ENCODE measurements at places on chromosomes 6 and 20.
A peak's percentile ranks its signal among the peaks of the same experiment; 100 is the strongest.

- DNase-seq = no peak
Observed at GRCh38 chr6:72672906-72673305, 51.0 kb downstream of the KCNQ5 start.

DNA sequence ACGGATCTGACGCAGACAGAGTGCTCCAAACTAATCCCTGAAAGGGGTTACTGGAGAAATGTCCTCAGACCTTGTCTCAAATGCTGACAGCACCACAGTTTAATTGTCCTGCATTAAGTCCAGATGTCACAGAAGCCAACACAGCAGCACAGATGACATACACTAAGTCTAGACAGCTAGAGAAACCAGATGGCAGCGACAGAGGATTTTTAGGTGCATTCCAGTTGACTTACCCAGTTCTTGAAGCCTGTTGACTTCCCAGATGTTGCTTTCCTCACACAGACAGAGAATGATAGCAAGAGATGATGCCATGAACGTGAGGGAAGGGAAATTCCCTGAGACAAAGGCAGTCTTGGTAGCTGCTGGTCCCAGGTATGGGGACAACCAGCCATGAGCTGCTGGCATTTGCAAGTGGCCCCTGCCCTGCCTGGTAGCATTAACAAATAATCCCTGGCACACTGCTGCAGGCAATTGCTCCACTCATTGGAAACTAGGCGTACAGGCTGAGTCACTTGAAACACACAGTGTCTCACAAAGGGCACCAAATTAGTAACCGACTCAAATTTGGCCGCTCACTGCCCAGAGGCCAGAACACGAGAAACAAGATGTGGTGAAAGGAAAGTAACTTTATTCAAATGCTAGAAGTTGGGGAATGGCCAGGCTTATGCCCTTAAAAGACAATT is 52.2 kb downstream of the ADGB start:
- DNase-seq = no peak

- DNase-seq = no peak
Observed at GRCh38 chr20:48002517-48002970, 217.3 kb upstream of the SULF2 start.

DNA sequence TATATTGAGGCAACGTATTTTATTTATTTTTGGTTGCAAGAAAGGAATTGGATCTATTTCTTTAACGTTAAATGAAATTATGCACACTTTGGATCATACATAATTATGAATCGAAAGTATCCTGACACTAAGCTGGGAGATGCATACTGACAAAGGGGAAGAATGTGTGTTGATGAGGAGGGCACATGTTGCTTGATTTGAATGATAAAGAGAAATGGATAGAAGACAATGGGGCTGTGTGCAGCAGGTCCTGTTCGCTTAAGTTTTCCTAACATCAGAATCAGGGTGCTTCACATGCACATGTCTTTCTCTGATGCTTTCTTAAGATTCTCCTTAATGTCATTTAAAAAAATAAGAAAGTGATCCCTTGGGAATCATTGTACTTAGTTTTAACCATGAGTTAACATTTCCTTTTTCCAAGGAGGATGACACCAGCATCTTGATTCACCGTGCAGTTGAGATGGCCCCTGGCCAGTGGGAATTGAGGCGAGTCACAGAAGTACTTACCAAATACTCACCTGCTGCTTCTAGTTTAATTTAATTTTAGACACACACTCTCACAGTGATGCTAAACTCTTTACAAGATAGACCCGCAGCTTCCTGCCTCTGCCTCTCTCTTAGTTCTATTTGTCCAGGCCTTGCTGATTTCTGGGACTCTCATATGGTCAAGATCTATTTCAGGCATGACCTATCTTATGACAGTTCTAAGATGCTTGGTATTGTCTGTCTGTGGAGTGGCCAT is 116.5 kb downstream of the CLIC5 start:
- DNase-seq = no peak

DNA sequence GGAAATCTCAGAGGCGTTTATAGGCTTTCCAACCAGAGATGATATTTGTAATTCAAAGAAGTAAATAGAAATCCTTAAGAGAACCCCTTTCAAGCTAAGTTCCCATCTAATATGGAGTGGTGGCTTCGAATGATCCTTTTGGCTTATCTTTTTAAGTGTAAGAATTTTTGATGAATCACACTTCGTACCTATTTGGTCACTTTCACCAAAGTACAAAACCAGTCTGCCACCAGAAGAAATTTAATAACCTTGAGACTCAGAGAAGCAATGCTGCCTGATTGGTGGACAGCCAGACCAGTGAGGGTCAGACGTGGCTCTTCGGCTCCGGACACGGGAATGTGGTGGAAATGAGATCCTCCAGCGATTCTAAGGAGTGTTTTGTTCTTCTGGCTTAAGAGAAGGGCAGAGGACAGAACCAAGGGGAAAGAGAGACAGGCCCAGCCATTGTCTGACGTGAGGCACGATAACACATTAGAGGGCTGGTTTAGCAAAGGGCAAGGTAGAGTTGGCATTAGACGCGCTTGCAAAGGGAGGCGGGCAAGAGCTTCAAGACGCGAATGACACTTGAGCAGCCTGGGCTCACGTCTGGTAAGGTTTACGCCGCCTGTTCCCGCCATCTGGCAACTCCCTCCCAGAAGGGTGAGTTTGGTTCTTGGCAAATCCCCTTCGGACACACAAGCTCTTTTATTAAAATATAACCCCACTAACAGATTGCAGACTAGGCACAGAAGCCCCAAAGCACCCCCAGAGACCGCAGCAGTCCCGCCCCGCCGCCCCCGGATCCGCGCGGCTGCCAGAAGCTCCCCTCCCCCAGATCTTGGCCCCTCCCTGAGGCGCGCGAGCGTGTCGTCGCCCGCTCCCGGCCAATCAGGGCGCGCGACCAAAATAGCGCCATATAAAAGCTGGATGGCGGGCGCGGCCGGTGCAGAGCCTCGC is 50.0 kb upstream of the EZR start:
- peak; percentile 92 for DNase-seq

- no peak for DNase-seq
Observed at GRCh38 chr6:143034689-143035334, 25.9 kb upstream of the AIG1 start.

- no peak for DNase-seq
Observed at GRCh38 chr6:85674604-85675003, 31.9 kb upstream of the SYNCRIP start.

GRCh38 chr20:48932375-48932941 is 10.9 kb downstream of the ARFGEF2 start:
- DNase-seq = no peak

DNA sequence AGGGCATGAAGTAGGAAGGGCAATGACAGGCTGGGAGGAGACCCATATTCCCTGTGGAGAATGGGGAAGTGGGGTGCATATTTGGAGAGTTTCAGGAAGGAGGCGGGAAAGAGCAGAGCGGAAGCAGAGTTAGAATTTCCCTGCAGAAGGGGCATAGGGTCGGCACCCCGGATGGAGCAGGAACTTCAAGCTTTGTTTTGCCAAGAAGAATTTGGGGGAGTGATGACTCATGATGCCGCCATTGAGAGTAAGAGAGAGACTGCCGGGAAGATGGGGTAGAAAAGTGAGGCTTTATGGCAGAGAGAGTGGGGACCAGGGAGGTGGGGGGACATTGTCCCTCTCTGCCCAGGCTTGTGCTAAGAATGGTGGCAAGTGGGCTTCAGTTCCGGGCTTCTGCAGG is 50.3 kb upstream of the EPB41L1 start:
- DNase-seq = no peak

- DNase-seq = no peak
Observed at GRCh38 chr20:41133709-41134361, 3.5 kb upstream of the PLCG1 start.

DNA sequence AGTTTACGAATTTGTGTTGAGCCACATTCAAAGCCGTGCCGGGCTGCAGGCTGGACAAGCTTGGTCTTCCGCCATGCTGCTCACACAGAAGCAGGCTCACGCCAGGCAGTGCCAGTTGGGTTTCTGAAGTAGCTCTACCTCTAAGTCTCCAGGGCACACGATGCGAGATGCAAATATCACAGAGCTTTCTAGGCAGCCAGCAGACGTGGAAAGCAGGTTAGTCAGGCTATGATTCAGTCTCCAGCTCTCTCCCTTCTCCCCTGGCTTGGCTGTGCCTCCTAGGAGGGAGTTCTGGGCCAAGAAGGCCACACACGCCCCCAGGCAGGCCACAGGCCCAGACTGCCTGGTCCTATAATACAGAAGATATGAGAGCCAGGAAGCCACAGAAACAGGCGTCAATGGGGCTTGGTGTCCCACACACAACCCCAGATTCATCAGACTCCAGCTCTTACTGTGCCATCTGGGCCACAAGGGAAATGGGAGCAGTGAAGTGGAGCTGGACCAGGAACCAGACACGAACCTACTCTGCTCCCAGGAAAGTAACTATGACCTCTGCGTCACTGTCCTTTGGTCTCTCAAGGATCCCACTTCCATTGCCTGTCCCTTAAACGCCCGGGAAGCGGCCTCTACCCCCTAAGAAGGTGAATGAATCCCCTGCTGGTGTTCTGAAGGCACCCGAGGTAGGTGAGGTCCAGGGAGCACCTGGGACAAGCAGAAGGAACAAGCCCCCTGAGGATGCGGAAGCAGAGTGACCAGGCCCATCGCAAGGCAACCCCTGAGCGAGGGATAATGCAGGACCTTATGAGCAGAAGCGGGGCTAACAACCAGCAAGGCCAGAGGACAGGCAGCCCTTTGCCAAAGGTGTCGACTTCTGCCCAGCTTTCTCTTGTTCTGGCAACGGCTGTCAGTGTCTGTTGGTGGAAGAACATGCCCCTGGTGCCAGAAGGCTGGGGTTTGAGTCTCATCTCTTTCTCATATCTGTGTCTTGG is 61.2 kb downstream of the GFOD1 start:
- DNase-seq = no peak

- no peak for DNase-seq
Observed at GRCh38 chr20:39813190-39813829, 851.2 kb downstream of the DHX35 start.

- DNase-seq = no peak
Observed at GRCh38 chr6:21823371-21823770, 229.8 kb downstream of the SOX4 start.

DNA sequence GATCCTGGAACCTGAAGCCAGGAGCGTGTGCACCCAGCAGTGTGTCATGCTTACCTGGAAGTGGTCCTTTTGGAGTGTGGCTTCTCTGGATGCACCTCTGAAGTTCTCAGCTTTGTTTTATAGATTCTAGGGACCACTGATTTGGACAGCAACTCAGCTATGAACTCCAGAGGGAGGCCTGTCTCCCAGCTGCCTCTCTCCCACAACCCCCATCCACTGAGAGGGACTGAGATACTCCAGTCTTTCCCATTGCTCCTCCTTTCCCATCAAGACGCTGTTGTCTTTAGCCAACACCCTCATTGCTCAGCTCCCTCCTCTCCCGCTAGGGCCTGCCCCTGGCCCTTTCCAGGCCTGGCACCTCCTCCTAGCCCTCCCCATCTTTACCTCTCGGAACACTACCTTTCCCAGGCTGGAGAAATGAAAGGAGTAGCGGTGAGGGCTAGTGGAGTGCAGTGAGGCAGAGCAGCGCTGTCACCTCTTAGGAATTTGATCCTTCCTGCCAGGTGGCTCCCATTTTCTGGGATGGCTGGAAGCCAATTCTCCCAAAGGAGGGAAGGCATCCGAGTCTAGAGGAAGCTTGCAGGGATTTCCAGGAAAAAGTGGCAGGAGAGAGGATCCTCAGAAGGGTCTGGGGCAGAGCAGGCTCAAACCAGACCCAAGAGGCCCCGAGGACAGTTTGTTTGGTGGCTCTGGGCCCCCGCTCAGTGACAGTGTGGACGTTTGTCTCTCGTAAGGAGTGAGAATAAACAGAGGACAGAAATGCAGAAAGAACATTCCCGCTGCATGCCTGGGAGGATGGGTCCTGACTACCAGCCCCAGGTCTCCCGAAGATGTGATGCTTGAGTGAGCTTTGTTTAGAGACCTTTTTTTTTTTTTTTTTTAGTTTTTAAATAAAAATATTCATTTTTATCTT is at the start of gene LRRN4:
TSS of gene LRRN4 (minus strand) at position 285 of the 913 bp plus-strand sequence. CDS start 1,261 bp downstream, outside the sequence.
- DNase-seq = no peak

Data from left lung (tissue), 14 donors.